ENCODE measurements at places on chromosomes 12 and 14.

DNA sequence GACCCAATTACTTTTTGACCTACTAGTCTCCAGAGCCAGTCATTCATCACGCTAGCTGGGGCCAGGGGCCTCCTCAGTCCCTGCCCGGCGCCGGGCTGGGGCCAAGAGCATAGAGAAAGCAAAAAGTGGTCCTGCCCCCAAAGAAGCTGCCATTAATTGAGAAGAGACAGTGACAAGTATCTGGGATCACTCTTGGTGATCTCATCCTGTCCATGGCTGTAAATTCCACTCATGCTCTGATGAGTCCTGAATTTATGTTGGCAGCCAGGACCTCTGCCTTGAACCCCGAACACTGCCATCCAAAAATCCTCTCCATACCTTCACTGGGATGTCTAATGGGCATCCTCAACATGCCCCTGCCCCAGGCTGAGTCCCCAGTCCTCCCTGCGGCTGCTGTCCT lies 34.4 kb upstream of the DLK1 start:
- DNase-seq = no peak

GRCh38 chr14:106681161-106681560 lies 1154.8 kb downstream of the TMEM121 start:
- DNase-seq = no peak

GRCh38 chr12:87305481-87305880 lies 723.7 kb downstream of the C12orf50 start:
- no peak for DNase-seq

DNA sequence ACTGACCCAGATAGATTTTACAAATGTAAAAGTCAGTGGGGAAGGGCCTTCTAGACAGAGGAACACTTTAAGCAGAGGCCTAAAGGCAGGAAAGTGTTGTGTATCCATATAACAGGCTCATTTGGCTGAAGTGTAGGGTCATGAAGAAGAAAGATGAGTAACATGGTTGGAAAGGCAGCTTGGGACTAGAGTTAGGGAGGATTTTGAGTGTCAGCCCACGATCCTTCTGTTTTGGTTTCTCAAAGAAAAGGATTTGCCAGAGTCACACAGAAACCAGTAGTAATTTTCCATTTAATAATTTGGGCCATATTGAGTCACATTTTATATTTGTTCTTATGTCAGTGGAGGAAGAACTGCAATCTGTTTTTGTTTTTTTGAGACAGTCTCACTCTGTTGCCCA lies 76.4 kb downstream of the ZC3H14 start:
- no peak for DNase-seq

DNA sequence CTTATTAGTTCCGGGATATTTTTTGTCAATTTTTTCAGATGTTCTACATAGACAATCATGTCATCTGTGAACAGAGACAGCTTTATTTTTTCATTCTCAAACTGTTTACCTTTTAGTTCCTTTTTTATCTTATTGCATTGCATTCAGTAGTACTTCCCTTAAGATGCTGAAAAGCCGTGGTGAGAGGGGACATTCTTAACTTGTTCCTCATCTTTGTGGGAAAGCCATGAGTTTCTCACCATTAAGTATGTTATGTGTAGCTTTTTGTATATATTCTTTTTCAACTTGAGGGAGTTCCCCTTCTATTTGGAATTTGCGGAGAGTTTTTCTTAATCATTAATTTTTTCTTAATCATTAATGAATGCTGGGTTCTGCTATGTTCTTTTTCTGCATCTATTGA lies 1727.1 kb upstream of the SEL1L start:
- no peak for DNase-seq

DNA sequence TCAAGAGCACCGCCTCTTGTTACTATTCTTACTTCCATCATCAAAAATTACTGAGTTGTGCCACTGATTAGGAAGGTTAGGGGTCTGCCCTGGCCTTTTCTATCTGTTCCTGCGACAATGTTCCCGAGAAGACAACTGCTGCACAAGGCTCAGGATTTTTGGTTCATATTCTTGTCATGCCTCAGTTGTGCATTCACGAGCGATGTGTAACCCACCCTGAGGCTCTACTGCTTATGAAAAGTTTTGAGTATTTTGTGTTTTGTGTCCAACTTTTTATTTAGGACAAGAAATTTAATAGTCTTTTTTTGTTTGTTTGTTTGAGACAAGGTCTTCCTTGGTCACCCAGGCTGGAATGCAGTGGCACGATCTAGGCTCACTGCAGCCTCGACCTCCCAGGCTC lies 23.1 kb upstream of the LGALS3 start:
- DNase-seq = no peak

DNA sequence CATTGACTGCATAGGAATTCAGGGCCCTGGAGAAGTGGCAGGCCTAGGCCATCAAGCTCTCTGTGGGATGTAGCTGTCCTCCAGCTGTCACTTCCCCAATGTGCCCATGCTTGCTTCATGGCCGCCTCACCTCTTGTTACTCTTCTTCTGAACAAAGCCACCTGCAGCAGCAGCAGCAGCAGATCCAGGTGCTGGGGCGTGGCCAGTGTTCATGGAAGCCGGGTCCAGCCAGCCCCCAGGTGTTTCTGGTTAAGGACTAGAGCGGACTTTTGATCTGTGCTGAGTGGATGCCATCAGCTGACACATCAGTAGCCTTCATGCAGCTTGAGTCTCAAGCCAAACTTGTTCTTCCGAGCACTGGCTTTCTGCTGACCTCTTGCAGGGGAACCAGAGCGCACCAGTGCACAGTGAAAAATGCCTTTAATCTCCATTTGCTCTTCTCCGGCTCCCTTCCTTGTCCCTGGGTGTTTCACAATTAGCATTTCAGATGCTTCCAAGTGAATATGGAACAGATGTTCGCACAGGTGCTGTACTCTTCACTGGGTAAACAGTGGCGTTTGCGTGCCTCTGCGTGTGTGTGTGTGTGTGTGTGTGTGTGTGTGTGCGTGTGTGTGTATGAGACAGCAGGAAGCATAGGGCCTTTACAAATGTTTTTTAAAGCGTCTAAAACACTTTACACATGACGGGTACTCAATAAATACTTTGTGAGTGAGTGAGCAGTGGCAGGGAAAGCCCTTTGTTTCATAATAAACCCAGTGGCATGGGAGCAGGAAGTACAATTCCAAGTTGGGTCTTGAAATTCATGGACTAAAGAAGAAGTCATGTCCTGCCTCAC lies 20.1 kb downstream of the TPCN1 start:
- no peak for DNase-seq

DNA sequence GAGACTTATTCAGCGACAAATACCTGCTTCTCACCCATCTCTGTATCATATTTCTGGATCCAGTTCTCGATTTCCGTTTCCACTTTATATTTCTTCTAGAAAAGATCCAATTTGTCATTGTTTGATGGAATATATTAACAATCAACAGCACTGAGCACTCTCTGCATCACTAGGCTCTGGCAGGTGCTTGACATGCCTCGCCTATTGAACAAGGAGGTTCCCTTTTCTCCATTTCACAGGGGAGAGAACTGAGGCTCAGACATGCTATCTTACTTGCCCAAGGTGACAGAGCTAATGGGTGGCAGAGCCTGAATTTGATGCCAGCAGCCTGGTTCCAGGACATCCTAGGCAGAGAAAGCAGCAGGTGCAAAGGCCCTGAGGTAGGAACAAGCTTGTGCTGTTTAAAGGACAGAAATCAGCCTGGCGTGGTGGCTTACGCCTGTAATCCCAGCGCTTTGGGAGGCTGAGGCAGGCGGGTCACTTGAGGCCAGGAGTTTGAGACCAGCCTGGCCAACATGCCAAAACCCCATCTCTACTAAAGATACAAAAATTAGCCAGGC lies 12.1 kb downstream of the RITA1 start:
- no peak for DNase-seq

DNA sequence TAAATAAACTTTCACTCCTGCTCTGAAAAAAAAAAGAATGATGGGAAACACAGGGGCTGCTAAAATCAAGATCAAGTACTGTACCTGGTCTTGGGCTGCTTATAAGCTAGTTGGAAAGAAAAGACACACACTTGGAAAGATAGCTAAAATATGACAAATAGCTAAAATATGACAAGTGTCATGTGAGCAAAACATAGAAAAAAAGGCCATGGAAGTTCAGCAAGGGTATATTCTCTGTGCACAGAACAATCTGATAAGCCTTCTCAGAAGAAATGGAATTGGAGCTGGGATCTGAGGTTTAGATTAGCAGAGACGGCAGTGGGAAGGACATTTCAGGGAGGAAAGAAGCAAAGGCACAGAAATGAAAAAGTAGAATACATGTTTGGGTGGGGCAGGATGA lies 126.2 kb upstream of the PMCH start:
- DNase-seq = no peak

DNA sequence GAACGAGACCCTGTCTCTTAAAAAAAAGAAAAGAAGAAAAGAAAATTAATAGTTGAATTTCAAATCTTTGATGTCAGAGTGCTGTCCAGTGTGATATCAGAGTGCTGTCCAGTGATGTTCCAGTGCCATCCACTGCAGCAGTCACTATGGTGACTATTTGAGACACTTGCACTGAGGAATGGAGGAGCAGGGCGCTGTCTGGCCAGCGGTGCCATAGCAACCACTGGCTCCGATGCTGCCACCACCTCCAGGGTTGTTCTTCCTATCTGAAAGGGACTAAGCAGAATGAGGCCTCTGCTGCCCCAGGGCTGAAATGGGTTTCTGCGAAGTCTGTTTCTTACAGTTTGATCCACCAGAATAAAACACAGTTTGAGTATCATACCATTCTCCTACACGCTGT lies 272.9 kb downstream of the NUAK1 start:
- no peak for DNase-seq

DNA sequence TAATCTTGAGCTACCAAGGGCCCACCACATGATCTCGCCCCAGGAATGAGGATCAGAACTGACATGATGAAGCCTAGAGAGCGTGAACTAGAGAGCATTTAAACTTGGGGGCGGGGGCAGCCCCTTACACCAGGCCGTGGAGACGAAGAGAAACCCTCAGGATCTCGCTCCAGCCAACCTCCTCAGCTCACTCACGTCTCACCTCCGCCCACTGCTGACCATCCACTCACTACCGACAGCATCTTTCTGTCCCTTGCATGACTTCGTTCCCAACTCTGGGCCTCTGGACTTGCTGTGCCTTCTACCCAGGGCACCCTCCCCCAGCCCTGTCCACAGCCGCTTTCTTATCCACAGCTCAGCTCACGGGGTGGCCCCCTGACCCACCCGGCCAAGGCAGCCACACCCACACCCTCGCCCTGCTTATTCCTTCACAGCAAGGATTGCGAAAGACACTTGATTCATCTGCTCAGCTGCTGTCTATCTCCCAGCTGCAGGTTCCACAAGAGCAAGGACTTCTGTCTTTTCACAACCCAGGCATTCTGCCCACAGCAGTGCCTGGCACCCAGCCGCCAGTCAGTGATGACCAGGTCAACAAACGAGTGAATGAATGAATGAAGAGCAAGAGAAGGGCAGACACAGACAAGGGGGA lies 6.4 kb downstream of the STX2 start:
- DNase-seq = no peak

GRCh38 chr14:95769976-95770375 lies 56.1 kb upstream of the TCL1A start:
- no peak for DNase-seq

DNA sequence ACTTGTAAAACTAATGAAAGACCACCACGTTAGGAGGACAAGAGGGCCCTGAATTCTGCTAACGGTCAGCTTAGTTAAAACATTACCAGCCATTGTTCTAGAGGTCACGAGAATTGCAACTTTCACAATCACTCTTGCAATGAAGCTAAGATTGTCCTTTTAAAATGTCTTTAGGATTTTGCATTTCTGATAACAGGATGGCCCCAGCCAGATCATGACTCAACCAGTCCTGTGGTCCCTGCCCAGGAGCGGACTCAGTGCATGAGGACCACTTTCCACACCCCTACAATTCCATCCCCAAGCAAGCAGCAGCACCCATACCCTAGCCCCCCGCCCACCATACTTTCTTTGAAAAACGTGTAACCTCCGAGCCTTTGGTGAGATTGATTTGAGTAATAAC lies 28.7 kb downstream of the HSP90AA1 start:
- DNase-seq = no peak

DNA sequence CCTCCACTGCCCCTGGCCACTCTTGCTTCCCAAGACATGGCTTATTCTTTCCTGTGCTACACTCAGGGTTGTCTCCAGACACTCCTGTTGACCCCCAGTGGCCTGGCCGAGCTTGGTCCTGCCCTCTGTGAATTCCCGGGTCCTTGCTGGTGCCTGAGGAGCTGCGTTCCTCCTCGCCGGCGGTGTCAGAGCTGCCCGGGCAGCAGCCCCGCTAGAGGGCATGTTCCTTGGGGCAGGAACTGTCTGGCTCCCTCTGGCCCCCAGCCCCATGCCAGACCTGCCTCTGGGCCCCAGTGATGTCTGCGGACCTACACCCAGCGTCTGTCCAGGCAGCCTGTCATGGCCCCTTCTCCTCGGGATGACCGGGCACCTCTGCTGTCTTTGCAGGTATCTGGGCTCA lies 68.4 kb downstream of the AACS start:
- no peak for DNase-seq

DNA sequence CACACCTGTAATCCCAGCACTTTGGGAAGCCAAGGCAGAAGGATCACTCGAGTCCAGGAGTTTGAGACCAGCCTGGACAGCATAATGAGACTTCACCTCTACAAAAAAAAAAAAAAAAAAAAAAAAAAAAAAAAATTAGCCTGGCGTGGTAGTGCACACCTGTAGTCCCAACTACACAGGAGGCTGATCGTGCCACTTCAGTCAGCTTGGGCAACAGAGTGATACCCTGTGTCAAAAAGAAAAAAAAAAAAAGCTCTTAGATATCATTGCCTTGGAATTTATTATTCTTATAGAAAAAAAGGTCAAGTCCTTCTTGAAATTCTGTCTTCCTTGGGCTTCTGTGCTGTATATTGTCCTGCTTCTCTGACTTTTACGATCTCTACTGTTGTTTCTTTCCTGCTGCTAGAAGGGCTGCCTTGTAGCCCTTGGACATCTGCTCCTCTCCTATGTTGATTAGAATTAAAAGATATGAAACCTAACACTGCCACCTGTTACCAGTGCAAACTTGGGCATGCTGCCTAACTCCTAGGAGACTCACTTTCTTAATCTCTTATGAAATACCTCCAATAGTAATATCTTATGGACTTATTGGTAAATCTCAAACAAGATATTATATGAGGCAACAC lies 5.7 kb downstream of the TMEM19 start:
- DNase-seq = no peak

DNA sequence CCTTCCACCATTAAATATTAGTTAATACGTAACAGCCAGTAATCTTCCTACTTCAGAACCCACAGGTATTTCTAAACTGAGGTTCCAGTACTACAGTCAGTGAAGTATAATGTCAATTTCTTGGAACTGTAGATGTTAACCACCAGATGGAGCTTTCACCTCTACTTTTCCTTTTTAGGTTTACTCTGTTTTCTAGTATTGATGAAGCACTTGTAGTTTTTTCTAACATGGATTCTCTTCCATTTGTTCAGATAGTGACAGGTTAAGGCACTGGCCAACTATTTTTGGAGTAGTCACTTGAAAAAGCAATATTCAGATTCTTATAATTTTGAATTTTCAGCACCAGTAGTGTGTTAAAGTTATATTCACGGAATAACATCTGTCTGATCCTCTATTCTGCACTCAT lies 4.6 kb upstream of the SEC23A start:
- DNase-seq = peak; percentile 68

GRCh38 chr12:91846466-91847055 lies 299.1 kb downstream of the BTG1 start:
- DNase-seq = no peak

All from T47D (cell line).